A549 treated with GW870086 at 1 μM for 4 hours (cell line): ENCODE measurements at places on chromosomes 3 and 15. TPM values are rescaled to one million over a fixed set of nuclear protein-coding genes. Genes with fewer than 3 reads are reported as not detected.

The MST1R gene
- total RNA-seq: 5.4 to 8.4 TPM (median 7.7 TPM) in 5 replicates

The HDDC3 gene
- 27.1 to 34.8 TPM (median 30.9 TPM) in 5 replicates for total RNA-seq

The TPRA1 gene
- total RNA-seq: 43.9 to 56.4 TPM (median 52.9 TPM) in 5 replicates

The CADPS gene
- total RNA-seq: not detected in 5 replicates
